ENCODE measurements at places on chromosomes 1 and 21.

DNA sequence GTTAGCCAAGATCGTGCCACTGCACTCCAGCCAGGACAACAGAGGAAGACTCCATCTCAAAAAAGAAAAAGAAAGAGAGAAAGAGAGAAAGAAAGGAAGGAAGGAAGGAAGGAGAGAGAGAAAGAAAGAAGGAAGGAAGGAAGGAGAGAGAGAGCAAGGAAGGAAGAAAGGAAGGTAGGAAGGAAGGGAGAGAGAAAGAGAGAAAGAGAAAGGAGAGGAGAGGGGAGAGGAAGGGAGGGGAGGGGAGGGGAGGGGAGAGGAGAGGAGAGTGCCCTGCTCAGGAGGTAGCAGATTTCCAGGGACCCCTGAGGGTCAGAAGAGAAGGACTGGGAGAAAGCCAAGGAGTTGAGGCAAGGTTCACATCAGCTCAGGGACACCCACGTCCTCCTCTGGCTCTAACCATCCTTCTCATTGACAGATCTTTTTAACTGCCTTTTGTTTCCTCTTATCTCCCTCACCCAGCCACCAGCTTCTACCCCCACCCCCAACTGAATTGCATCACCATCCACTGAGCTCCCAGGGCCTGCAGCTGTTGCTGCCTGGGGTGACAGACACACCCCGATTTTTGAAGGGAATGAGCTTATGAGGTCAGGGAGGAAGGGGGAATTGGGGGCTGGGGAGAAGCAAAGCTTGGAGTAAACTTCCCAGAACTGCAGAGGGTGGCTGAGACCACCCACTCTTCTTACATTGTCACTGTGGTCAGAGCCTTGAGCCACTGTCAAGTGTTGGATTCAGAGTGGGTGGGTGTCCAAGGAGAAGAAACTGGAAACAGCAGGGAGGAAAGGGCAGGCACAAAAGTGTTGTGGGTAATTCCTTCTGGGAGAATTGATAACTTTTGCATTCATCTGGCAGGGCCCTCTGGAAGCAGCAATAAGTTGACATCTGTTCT is 91.6 kb downstream of the GLUL start:
- no peak for DNase-seq

DNA sequence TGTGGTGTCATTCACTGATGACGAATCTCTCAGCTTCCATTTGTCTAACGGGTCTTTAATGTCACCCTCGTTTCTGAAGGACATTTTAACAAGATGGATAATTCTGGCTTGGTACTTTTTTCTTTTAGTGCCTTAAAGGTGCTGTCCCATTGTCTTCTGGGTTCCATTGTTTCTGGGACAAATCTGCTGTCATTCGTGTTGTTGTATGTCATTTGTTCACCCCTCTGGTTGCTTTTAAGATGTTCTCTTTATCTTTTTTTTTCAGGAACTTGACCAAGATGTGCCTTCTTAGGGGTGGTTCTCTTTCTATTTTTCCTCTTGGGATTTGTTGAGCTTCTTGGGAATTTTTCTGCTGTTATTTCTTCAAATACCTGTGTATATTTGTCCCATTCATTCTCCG is 14.0 kb upstream of the MMEL1 start:
- no peak for DNase-seq

DNA sequence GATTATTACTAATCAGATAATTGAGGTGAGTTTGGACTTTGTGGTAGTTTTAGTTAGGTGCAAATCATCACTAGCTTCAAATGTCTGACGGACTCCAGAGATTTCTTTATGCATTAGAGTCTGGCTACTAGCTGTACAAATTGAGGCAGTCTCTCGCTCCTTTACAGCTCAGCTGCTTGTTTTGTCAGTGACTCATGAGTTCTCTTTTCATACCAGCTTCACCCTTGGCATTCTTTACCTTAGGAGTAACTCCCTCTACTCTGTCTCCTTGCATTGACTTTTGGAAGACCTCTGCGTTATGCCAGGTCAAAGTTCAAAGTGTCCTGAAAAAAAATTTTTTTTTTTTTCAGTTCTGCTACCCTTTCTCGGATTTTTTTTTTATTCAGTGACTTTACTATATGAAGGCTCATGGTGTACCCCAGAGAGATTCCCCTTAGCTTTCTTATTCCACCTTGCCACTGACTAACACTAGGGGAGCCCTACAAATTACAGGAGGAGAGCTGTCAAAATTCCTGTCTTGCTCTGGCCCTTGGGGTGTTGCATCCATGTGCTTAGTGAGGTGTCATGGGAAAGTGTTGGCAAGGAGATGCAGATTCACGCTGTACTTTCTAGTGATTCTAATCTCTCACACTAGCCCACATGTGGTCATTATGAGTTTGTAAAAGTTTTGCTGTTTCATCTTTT is 576.6 kb downstream of the ADGRL2 start:
- no peak for DNase-seq

GRCh38 chr1:58058323-58058722 is 488.2 kb downstream of the OMA1 start:
- no peak for DNase-seq

DNA sequence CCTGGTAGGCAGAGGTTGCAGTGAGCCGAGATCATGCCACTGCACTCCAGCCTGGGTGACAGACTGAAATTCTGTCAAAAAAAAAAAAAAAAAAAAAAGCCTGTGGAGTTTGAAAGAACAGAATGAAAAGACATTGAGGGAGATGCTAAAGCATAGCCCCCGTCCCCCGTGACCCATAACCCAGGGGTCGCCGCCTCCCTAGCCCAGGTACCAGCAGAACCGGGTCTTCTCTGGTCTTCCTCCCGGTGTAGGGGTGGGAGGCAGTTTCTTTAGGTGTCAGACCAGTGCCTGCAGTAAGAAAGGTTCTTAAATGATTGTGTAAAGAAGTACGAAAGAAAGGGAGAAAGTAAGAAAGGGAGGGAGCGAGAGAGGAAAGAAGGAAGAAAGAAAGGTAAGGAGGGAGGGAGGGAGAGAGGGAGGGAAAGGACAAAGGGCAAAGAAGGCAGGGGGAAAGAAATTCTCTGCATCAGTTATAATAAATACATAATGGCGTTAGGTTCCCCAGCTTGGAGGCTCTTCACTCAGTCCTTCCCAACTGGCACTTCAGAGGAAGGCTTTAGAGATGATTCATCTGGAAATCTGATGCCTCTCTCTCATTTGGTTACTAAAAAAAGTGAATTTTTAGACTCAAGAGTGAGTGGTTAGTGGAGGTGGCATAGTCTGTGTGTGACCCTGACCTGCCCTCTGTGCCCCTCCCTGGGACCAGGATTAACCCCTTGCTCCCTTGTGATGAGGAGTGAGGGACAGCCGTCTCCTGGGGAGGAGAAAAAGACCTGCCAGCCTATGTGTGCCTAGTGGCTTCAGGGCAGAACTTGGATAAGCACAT is 1.1 kb downstream of the IL24 start:
- no peak for DNase-seq

DNA sequence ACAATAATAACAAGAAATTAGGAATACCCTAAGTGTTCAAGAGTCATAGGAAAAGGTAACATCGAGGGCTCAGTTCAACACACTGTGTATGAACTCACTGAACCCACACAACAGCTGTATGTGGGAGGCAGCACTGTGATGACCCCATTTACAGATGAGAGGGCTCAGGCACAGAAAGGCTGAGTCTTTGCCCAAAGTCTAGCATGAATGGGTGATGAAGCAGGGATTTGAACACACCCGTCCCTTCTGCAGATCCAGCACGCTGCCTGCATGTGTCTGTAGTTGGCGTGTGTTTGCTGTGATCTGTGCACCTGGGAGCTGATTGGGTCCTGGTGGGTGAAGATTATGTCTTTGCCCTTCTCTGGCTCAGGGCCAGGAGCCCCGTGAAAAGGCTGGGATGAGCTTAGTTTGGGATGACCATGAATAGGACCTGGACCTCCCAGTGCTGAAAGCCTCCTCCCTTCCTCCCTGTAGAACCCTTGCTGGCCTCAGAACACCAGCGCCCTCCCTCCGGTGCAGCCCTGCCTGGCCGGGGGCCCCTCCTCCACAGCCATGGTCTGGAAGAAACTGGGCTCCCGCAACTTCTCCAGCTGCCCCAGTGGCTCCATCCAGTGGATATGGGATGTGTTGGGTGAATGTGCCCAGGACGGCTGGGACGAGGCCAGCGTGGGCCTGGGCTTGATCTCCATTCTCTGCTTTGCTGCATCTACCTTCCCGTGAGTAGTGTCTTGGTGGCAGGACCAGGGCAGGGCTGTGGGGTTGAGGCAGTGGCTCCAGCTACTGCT is 5.2 kb downstream of the SLC66A1 start:
- no peak for DNase-seq

GRCh38 chr1:60134716-60135115 is 61.1 kb upstream of the C1orf87 start:
- DNase-seq, result no peak

GRCh38 chr1:234111458-234112142 is 207.1 kb downstream of the SLC35F3 start:
- DNase-seq, result no peak

DNA sequence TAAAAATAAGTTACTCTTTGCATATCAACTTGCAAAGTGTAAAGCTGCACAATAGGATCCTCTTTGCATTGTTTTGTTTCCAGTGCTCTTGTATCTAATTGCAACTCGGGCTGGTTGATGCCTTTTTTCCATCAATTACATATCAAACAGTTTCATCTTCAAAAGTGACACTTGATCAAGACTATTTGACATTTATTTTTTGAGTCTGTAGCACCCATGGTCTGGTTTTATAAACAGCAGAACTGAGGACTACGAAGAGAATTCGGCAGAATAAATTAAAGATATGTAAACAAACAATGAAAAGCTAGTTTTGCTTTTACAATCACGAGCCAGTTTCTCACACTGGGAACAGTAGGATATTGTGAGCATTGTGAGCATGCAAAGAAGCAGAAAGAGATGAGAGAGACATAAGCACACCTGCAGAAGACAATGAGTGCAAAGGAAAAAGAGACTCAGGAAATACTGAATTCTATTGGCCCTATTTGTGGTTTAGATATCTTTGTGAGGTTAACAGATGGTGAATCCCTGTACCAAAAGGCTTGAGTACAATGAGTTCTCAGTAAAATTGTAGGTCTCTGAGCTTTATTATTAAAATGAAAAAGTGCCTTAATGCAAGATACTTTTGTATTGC is 45.4 kb downstream of the RPL5 start:
- no peak for DNase-seq

GRCh38 chr1:106178791-106179190 is 877.7 kb upstream of the PRMT6 start:
- no peak for DNase-seq

- DNase-seq, result no peak
These were observed 140.2 kb downstream of the TGFB2 start for GRCh38 chr1:218485241-218485928.

Measured in CD4-positive, alpha-beta T cell (primary cell).